ENCODE measurements at places on chromosomes 5 and 9.

DNA sequence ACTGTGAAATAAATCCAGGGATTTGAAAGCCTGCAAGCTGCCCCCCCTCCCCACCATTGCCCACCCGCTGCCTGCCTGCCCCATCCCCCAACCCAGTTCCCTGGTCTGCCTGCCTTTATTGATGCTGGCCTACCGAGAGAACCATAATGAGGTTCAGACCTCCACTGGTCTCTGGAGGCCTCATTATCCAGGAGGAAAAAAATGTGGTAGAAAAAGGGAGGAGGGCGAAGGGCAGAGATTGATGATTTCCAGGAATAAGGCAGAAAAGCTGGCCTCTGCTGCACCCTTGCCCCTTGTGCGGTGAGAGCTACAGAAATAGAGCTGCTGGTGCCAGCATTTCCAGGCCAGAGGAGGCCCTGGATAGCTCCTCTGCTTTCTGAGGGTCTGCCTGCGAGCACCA, 216.1 kb downstream of the PAPPA start:
- DNase-seq, result no peak

DNA sequence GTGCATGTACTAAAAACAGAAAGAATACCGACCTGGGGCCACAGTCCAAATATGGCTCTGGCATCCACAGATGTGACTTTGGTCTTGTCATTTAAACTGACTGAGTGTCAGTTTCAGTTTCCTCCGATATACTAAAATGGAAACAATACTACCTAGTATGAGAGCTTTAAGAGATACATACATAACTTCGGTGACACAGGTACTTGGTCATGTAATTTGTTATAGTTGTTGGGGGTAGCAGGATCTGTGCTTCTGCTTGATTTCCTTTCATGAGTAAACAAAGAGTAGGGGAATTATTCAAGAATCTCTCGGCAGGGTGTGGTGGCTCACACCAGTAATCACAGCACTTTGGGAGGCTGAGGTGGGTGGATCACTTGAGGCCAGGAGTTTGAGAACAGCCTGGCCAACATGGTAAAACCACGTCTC, 32.1 kb downstream of the MTMR12 start:
- no peak for DNase-seq

DNA sequence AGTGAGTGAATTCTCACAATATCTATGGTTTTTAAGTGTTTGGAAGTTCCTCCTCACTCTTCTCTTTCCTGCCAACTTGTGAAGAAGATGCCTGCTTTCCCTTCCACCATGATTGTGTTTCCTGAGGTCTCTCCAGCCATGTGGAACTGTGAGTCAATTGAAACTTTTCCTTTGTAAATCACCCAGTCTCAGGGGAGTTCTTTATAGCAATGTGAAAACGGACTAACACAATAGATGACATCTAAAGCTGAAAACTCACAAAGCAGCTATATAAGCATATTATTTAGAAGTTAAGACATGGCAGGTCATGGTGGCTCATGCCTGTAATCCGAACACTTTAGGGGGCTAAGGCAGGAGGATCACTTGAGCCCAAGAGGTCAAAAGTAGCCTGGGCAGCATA, 130.2 kb downstream of the ARRDC3 start:
- no peak for DNase-seq

- no peak for DNase-seq
Observed at GRCh38 chr5:124104821-124105220, 592.8 kb downstream of the CSNK1G3 start.

DNA sequence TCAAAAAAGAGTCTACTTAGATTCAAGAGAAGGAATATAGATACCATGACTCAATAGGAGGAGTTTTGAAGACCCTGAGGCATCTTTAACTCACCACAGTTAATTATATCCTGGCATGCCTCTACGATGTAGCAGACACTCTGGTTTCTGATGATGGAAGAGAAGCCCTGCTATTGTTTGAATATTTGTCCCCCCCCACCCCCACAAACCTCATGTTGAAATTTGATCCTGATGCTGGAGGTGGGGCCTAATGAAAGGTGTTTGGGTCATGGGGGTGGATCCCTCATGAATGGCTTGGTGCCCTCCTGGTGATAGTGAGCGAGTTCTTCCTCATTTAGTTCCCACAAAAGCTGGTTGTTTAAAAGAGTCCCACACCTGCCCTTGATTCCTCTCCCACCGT, 147.9 kb upstream of the TBCA start:
- DNase-seq, result no peak

DNA sequence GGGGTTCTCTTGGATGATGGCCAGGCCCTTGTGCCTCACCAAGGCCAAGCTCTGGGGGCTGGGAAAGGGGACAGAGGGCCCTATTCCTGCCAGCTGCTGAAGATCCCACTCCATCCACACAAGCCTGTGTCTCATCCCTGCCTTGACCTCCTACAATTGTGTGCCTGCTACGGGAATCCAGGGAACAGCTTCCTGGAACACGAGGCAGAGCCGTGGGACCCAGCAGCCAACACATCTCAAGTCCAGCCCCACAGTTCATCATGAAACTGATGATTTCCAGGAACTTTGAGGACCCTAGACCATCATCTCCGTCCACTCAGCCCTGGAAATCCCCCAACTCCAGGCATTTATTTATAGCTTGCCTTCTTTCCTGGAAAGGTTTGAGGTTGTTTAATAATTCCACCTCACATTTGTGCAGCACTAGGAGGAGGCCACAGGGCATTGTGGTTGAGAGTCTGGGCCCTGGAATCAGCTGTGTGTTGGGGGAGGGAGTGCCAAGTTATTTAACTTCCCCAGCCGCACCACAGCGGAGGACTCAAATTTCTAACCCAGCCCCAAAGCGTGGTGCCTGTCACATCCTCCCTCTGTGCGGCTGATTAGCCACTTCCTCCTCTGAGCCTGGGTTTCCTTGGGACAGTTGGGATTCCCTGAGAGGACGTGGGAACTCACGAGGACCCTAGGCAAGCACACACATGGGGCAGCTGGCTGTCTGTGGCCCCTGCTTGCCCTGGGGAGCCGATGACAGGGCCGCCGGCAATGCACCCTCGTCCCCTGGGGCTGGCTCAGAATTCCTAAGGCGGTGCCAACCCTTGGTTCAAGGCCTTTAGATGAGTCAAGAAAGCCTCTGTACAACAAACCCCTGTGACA, 58.2 kb upstream of the GGTA1 start:
- no peak for DNase-seq

GRCh38 chr5:67202828-67203227, 6.2 kb upstream of the CD180 start:
- no peak for DNase-seq
